ENCODE measurements at places on chromosomes 13 and 19.

- DNase-seq, result no peak
Measured at GRCh38 chr19:7069904-7070226, 362 bp downstream of the ZNF557 start.

DNA sequence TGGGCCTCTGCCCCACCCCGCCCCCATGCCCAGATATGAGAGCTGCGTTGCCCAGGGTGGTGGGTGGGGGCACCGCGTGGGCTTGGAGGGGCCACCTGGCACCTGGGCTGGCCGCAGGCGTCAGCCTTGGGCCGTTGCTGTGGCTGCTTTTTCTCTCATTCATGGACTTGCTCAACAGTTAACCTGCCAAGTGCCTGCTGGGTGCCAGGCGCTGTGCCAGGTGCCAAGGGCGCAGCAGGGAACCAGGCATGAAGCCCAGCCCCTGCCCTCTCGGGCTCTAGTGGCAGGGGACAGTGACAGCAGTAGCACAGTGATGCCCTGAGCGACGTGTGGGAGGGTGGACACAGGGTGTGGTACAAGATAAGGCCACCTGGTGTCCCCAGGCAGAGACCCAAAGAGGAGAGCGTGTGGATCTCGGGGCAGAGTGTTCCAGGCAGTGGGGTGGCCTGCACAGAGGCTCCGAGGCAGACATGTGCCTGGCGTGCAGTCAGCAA lies 28.1 kb downstream of the DHX34 start:
- no peak for DNase-seq

DNA sequence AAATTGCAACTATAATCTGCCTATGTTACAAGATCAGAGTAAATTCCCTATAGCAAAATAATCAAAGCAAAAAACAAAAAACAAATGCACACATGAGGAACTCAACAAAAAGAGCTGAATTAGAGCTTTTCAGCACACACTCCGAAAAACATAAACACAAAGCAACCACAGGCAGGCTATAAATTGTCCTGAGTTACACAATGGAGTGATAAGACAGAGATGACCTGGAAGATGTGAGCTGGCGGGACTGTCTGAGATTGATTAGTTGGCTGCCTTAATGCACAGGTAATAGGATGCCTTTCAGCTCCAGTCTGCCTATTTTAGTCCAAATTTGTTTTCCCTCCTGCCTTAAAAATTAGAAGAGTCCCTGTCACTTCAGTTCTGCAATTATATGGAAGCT lies 159.0 kb upstream of the FNDC3A start:
- no peak for DNase-seq

DNA sequence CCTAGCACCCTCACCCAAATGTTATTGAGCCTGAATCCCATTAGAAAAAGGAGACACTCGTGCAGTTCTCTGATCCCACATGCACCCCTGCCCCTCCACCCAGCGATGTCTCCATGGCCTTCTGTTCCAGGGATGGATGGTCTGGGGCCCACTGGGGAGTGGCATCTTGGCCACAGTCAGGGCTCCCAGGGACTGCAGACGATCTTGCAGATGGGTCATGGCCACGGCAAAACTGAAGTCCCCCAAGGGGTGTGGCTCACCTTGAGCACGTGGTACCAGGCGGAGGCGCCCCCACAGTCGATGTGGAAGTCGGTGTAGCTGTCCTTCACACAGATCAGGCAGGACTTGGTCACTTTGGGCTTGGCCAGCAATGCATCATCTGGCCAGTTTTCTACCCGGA lies 130.7 kb downstream of the TUBA3C start:
- no peak for DNase-seq

GRCh38 chr13:76556627-76557026 lies 329.6 kb downstream of the KCTD12 start:
- DNase-seq, result no peak

GRCh38 chr13:20411638-20412342 lies 113.9 kb downstream of the CRYL1 start:
- DNase-seq, result no peak

DNA sequence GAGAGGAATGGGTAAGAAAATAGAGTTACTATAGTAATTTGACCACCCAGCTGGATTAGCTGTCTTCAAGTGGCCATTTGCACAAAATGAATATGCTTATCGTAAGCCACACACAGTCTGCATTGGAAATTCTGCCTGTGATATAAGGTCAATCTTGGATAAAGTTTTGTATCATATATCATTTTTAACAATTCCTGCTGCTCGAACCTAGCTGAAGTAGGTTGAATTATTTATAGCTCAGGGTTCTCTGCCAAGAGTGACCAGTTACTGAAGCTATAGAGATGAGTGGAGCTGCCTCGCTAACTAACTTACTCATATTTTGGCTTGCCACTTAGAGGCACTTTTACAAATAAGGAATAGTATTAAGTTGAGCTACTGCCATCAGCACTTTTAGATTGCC lies 220.9 kb downstream of the RGCC start:
- DNase-seq, result peak; percentile 93

GRCh38 chr13:110546926-110547325 lies 14.6 kb downstream of the RAB20 start:
- peak; percentile 89 for DNase-seq

GRCh38 chr13:67063036-67063435 lies 167.1 kb downstream of the PCDH9 start:
- DNase-seq, result no peak

DNA sequence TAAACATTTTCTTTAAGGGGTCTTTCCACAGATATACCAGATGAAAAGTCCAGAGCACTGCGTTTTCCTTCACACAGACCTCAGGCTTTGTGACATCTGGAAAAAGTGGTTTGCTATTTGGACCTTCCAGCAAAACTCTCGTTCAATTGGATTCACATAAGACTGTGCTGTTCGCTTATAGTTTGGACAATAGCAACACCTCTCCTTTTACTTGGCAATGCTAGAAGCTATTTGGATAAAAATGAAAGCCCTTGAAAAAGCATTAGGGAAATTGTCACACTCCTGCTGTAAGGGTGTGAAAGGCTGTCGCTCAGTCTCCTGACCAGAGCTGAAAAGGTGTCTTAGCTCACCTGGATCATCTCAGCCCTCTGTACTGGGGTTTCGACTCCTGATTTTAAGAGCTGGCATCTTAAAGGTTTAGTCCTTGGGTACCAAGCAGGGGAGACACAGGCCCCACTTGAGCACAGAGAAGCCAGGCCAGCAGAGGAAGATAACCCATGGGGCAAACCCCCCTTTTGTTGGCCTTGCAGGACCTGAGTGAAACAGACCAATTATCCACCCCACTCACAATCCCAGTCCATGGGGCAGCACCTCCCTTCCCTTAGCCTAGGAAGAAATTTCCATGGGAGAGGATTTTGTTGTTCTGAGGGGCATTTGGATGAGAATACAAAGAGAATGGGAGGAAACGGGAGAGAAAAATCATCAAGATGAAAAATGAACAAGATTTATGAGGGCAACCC lies 257.6 kb downstream of the DLEU7 start:
- DNase-seq, result no peak

DNA sequence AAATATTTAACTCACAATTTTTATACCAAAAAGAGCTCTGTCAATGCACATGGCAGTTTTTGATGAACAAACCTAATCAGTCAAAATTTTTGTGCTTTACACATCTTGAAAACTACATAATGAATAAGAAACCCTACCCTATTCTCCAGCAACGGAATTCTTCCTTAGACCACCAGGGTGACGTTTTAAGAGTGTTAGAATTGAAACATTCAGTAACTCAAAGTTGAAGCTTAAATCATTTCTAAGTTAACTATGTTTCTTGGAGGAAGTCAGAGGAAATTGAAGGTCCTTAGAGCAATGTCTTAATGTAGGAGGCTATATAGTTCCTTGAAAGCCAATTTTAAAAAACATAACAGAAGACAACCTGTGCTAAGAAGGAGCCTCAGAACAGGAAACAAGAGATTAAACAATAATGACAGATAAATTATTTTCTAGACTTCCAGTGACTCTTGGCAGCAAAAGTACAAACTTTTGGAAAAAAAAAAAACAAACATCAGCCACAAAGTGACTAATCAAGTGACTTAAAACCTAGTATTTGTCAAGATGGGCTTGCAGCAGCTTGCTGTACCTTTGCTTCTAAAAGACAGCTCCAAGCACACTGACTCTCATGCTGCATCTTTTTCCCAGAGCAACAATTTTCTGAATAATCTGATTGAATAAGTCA lies 6.2 kb downstream of the SPRY2 start:
- DNase-seq, result no peak

DNA sequence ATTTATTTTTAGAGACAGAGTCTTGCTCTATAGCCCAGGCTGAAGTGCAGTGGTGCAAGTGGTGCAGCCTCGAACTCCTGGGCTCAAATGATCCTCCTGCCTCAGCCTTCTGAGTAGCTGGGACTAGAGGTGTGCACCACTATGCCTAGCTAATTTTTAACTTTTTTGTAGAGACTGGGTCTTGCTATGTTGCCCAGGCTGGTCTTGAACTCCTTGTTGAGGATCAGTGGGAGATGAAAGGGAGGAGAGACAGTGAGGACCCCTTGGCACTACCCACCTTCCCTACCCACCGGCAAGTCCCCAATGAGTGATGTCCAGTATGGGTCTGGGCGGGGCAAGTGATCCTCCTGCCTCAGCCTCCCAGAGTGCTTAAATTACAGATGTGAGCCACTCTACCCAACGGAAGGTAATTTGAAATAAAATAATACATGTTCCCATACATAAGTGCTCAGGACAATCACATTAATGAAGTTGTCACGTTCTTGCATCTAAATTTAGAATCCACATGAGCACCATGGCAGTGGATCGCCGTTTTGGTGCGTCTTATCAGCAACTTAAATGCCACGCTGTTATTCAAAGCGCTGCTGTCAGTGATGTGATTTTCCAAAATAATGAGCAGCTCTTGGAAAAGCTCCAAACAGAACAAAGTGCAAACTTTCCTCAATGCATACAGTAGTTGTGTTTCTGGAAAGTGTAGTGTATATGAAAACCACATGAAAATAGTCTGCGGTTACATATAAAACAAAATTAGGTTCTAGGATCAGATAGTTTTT lies 5.9 kb upstream of the ARL11 start:
- DNase-seq, result no peak

- peak; percentile 33 for DNase-seq
Measured at GRCh38 chr13:19601749-19602725, 31.4 kb upstream of the MPHOSPH8 start.

GRCh38 chr19:46766569-46767317 lies 20.5 kb upstream of the STRN4 start:
- peak; percentile 35 for DNase-seq

GRCh38 chr13:40187324-40187795 lies 479.1 kb downstream of the FOXO1 start:
- no peak for DNase-seq

GRCh38 chr19:54152878-54153524 lies 6.5 kb downstream of the LENG1 start:
- DNase-seq, result no peak

DNA sequence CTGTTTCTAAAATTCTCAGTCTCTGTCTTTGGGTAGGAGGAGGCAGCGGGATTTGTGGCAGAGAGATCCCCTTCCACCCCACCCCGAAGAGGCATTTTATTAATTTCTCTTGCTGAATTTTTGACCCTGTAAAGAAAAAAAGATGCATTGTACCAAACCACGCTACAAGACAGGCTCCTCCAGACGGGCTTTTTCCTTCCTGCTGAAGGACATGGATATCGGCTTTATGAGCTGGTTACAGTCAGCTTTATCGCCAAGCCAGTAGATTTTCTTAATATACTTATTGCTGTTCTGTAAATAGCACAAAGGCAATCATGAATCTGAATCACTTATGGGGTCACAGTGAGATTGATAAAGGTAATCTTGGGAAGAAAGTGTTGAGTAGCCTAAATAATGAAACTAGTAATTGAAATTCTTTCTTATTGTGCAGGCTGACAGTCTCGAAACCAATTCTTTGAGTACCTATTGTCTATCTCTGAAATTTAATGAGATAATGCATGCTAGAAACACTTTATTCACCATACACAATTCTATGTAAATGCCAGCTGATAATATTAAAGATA lies 24.5 kb downstream of the MBNL2 start:
- DNase-seq, result no peak

DNA sequence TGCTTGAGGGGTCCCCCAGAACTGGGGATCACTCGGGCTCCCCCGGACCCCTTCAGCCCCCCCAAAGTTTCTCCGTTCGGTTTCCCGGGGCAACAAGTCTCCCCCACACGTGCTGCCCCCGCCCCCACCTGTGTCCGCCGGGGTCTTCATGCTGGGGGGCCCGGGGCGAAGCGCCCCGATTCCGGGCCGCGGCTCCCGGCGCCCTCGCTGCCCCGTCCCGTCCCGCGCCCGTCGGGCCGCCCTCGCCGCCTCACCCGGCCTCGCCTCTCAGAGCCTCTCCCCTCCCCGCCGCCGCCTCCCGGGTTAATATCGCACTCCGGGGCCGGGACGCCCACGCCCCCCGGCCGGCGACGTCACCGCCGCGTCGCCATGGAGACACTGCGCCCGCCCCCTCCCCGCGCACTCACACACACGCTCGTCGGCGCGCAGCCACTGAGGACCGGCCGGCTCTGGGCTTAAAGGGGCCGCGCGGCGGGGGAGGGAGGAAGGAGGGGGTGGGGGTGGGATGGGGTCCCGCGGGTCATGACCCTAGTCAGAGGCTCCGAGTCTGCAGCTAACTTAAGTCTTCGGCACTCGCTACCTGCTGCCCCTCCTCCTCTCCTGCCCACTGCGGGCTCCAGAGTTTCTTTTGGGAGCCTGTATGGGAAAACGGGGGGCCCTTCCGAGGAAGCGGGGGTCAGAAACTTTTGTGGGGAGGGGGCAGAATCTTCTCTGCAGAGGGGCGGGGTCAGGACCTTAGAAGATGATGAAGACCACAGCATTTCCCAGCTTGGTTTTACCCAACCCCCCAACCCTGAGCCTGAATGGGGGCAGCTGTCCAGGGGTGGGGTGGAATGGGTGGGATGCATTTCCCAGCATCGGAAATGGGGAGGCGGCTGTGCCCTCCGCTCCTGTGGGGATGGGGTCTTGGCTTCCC lies at the start of gene ERF:
Gene ERF (minus strand): TSS at position 279 of the 916 bp plus-strand sequence. CDS start 129 bp downstream, at position 150.
- peak; percentile 90 for DNase-seq

DNA sequence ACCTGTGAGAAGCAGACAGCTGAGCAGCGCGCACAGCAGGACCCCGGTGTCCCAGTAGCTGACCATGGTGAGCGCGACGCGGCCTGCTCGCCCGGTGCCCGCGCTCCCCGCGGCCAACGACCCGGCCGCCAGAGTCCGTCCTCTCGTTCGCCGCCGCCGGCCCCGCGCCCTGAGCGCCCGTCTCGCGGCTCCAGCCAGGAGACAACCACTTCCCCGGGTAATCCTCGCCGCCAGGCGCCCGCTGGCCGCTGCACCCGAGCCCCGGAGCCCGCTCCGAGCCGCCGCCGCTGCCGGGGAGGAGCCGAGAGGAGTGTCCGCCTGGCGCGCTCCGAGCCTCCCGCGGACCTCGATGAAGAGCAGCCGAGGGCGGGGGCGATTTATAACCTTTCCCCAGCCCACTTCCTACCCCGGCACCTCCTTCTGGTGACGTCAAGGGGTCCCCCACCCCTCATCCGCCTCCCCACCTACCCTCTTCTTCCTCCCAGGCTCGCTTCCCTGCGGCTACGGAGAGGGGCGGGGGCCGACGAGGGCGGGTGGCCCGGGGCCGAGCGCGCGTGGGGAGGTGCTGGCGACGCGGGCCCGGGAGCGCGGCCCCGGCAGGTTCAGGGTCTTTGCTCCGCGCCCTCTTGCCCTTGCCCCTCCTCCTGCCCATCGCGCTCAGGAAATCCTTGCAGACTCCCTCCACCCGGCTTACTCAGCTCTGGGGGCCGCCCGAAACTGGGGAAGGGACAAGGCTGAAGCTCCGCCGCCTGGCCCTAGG lies at the start of gene FLT1:
Gene FLT1 (minus strand): TSS at position 351 of the 760 bp plus-strand sequence. CDS start 285 bp downstream, at position 66.
- peak; percentile 19 for DNase-seq
